Left lobe of liver (tissue), 2 donors: ENCODE measurements at places on chromosomes 3 and 15.

GRCh38 chr15:75706682-75706954, 6.0 kb downstream of the CSPG4 start:
- DNase-seq = no peak

- DNase-seq = no peak
Observed at GRCh38 chr15:92161039-92161670, 232.5 kb upstream of the ST8SIA2 start.

DNA sequence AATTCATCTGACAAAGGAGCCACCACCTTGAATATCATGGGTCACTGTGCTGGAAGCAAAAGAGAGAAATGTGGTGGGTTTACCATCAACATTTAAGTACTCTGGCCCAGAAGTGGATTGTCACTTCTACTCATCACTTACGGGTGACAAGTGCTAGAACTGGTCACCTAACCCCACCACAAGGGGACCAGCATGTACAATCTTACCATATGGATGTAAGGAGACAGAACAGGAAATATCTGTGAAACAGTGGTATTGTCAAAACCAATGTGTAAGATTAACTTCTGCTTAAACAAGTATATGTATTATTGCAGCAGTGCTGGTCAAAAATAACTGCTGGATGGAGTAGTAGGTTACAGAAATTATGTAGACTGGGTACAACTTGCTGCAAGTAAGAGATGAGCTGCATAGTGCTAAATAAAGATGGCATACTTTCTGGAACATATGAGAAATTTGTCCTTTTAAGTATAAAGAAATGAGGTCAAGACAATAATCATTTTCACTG, 171.8 kb downstream of the POTEB3 start:
- no peak for DNase-seq

- no peak for DNase-seq
Observed at GRCh38 chr3:179015551-179016020, 56.0 kb downstream of the ZMAT3 start.

DNA sequence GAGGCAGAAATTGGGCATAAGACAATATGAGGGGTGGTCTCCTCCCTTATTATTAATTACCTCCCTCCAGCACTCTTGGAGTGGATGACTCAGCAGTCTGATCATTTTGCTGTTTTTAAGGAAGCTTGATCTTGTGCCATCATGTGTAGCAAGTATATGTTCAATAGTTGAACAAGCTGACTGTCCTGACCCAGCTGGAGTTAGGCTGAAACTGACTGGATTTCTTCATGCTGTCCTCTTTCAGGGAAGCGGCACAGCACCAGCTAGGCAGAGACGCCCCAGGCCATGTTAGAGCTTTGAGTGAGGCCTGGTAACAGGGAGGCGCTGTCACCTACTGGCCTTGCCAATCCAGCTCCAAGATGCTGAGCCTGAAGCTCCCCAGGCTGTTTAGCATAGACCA, 54.4 kb upstream of the KIF23 start:
- no peak for DNase-seq

- no peak for DNase-seq
Observed at GRCh38 chr3:23172059-23172458, 31.1 kb upstream of the UBE2E2 start.

DNA sequence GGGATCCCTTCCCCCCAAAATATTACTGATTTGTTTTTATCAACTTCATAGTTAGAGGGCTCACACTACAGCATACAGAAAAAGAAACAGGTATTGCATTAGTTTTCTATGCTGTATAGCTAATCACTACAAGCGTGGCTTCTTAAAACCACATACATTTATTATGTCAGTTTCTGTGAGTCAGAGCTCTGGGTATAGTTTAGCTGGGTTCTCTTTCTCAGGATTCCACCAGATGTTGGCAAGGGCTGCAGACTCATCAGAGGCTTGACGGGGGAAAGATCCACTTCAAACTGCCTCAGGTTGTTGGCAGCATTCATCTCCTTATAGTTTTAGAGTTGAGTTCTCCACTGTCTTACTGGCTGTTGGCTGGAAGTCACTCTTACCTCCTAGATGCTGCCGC, 328.0 kb downstream of the NLGN1 start:
- no peak for DNase-seq
